ENCODE measurements at places on chromosomes 7 and 10.
A peak's percentile ranks its signal among the peaks of the same experiment; 100 is the strongest.

GRCh38 chr10:95500097-95500496 lies 61.1 kb downstream of the SORBS1 start:
- no peak for DNase-seq

GRCh38 chr7:17690030-17690429 lies 250.3 kb downstream of the SNX13 start:
- peak; percentile 96 for DNase-seq

- no peak for DNase-seq
Observed at GRCh38 chr10:95674643-95675042, 18.1 kb upstream of the ALDH18A1 start.

GRCh38 chr10:20683345-20683744 lies 213.8 kb downstream of the NEBL start:
- no peak for DNase-seq

DNA sequence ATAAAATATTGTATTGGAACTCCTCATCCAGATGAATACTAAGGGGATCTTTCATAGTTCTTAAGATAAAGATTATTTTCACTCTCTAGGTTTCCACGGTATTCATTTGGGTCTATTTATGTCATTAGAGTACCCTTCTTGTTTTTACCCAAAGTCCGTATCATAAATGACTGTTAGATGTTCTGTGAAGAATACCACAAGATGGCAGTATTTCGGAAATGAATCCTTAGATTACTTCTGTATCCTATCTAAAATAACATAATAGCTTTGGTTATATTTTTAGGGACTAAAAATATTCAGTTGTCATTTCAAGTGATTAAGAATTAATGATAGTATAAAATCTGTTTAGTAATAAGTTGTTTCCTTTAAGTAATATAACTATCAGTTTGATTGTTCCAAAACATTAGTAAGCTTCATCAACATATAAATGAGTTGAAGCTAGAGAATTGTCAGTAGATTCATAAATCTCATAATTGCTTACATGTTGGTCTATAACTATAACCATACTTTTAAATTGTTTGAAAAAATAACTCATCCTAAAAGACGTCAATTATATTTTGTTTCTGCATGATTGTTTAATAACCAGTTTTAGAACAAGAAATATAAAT lies 337.5 kb upstream of the KCND2 start:
- DNase-seq = peak; percentile 46

- DNase-seq = no peak
Observed at GRCh38 chr7:81645435-81645834, 124.4 kb downstream of the HGF start.

GRCh38 chr7:114949231-114949630 lies 27.3 kb downstream of the MDFIC start:
- no peak for DNase-seq

DNA sequence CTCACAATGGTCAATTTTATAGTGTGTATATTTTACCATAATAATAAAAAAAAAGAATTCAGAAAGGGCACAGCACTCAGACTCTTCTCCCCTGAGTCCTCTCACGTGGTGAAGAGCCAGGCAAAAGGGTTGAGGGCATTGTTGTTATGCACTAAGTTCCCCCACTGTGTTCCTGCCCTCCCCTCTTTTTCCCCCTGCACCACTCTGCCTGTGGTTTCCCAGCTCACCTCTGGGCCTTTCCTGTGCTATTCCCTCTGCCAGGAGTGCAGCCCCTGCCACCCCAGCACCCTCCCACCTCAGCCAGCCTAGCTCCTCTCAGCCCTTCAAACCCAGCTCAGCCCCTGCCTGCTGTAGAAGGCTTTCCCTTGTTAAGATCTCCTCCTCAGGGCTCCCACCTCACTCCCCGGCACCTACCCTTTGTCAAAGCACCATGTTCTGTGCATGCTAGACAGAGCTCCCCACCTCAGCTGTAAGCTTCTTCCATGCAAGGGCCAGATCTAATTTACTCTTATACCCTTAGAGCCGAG lies 108.5 kb downstream of the KCNMA1 start:
- no peak for DNase-seq

DNA sequence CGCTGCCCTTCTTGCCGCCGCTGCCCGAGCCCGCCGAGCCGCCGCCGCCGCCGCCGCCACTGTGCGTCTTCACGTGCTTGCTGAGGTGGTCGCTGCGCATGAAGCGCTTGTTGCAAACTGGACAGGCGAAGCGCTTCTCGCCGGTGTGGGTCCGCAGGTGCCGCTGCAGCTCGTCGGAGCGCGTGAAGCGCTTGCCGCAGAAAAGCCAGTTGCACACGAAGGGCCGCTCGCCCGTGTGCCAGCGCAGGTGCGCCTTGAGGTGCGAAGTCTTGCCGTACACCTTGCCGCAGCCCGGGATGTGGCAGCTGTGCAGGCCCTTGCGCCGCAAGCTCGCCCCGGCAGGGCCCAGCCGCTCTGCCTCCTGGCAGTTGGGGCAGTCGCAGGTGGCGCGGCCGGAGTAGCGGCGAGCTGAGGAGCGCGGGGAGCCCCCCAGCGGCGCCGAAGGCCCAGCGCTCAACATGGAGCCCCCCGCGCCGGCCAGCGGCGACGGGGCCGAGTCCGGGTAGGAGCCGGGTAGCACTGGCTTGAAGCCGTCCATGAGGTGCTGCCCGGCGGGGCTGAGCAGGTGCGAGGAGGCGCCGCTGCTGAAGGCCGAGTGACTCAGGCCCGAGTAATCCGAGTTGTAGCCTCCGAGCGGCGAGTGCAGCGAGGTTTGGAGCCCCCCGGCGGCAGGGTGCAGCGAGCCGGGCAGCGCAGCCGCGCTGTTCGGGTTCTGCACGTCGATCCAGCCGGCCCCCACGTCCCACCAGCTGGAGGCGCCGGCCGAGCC lies 2.1 kb downstream of the SP8 start:
- DNase-seq = no peak

GRCh38 chr7:22060197-22060596 lies 114.5 kb upstream of the CDCA7L start:
- no peak for DNase-seq

GRCh38 chr7:27238979-27239386 lies 3.6 kb upstream of the EVX1 start:
- no peak for DNase-seq

- no peak for DNase-seq
Observed at GRCh38 chr7:531777-532176, 12.1 kb upstream of the PDGFA start.

GRCh38 chr7:11584406-11585031 lies 247.5 kb downstream of the THSD7A start:
- no peak for DNase-seq

DNA sequence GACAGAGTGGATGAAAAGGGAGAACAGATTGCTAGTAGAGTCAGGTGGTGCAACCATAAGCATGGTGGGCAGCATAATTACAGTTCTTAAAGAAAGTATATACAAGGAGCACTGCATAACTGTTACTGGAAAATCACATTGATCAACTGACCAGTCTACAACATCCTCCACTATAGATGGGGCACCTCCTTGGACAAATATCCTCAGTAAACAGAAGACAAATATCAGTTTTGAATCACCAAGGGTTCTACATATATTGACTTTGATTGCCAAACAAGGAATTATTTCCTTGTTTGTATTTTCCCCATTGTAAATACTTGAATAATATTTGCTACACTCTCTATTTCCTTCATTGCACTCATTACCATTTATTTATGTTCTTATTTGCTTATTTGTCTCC lies 17.6 kb upstream of the CRPPA start:
- DNase-seq = no peak

DNA sequence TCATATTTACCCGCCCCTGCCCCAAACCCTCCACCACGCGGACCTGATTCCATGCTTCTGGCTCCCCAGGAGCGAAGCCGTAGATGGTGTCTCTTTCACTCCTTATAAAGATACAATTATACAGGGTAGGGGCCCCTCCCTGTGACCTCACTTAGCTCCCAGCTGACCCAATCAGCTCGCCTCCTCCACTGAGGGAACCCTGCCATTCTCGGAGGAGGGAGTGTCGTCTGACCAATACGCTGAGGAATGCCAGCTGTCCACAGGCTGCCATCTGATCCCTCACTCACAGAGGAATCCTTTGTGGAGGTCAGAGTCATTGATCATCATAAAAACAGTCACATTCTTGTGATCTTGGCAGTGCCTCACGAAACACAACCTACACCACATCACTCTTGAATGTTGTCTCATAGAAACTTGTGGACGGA lies 67.5 kb upstream of the INSIG1 start:
- peak; percentile 95 for DNase-seq

DNA sequence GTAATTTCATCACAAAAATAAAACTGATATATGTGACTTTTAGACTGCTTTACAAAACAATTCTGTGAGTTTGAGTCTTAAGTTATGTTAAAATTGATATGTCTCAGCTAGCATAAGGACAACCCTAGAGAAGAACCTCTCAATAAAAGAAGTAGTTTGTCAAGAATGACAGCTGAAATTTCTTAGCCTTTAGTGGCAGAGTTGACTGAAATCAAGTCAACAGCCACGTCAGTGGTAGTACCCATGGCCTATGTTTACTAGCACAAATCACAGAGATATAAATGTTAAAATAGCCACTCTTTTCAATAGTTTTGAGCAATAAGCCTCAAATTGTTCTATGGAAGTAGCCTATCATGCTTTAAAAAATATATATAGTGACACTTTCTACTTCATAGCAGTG lies 138.9 kb upstream of the FERD3L start:
- peak; percentile 50 for DNase-seq

GRCh38 chr10:119190954-119191785 lies 12.6 kb upstream of the PRDX3 start:
- DNase-seq = no peak

GRCh38 chr7:69243016-69243415 lies 355.3 kb upstream of the AUTS2 start:
- DNase-seq = no peak

GRCh38 chr10:70317272-70317942 lies 33.6 kb upstream of the NPFFR1 start:
- DNase-seq = no peak

DNA sequence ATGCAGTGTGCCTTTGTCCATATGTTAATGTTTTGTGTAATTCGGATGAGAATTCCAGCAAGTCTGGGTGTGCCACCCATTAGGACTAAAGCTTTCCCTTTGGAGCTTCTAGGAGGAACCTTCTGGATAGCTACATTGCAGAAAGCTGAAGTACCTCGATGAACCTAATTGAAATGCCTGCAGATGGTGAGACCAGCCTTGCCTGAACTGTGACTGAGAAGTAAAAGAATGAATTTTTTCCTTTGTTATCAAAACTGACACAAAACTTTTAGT lies 31.1 kb upstream of the FBXW4 start:
- DNase-seq = no peak

GRCh38 chr10:42971251-42971599 lies 105.6 kb upstream of the RET start:
- DNase-seq = no peak

- no peak for DNase-seq
Observed at GRCh38 chr10:133021116-133021962, 66.4 kb upstream of the ADGRA1 start.

DNA sequence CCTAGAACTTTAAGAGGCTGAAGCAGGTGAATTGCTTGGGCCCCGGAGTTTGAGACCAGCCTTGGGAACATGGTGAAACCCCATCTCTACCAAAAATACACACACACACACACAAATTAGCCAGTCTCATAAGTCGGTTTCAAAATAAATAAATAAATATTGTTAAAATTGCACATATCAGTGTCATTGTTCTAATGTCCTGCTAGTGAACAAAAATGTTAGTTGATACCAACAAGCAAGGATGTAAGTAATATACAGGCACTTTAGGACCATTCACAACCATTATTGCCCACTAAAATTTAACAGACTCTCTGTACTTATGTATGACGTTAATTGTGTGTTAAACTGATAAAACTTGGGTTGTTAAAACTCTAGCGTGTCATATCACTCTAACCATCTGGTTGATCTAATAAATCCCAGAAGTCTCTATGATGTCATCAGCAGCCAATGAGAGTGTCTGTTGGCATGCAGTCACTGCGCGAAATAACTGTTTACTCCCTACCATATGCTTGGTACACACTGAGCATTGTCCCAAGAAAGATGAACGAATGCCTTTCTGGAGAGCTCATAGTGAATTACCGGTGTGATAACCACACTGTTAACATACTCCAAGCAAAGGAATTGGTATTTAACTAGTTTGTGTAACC lies 30.4 kb upstream of the OTUD1 start:
- DNase-seq = peak; percentile 26

- DNase-seq = no peak
Observed at GRCh38 chr10:119726676-119727261, 919 bp downstream of the INPP5F start.

GRCh38 chr10:83373671-83374070 lies 765.6 kb upstream of the GHITM start:
- DNase-seq = peak; percentile 2

DNA sequence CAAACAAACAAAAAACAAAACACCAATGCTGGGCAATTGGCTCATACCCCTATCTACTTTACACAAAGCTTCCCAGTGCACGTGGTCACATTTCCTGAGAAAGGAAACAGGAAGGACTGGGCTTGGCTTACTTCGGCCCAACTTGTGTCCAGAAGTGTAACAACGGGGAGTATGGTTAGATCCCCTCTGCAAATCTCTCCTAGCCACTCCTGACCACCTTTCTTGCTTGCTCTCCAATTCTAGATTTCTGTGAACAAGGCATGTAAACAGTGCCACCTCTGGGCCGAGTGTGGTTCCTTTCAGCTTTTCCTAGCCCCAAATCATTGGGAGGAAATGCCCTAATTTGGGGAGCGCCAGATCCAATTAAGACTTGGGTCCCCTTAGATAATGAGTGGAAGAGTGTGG lies 21.0 kb upstream of the FRAT2 start:
- peak; percentile 15 for DNase-seq

GRCh38 chr7:75945297-75946168 lies 30.6 kb downstream of the POR start:
- peak; percentile 94 for DNase-seq

- peak; percentile 62 for DNase-seq
Observed at GRCh38 chr7:101162551-101163278, 2.7 kb downstream of the VGF start.

GRCh38 chr7:46160861-46161260 lies 239.8 kb upstream of the IGFBP3 start:
- DNase-seq = no peak

GRCh38 chr7:152363798-152364197 lies 72.0 kb downstream of the KMT2C start:
- no peak for DNase-seq

DNA sequence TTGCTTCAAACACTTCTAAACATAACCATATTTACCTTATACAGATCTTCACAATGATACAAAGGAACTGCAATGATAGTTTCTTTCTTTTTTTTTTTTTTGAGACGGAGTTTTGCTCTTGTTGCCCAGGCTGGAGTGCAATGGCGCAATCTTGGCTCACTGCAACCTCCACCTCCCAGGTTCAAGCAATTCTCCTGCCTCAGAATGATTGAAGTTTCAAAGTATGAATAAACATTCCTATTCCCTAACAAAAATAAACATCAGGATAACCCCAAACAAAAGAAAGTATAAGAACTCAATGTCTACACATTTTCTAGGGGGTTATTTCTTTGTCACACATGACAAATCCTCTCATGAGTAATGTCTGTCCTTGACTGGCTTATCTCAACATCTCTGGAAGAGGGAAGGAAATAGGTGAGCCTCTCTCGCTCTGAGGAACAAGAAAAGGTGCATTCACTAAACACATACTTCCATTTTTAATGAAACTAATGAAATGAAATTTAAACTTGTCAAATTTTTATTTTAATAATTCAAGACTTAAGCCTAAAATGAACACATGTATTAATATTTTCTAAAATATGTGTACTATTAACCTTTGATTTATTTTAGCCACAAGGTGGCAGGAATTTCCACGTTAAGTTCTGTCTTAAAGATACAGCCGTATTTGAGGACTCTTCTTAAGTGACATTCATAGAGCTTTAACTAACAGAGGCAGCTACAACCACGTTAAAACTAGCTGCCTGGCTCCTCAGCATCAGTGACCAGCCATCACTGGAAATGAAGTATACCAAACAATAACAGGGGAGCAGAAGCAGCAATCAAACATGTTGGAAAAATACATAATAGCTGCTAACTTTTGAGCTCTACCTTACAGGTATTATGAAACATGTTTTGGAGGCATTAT lies 58.3 kb downstream of the MALSU1 start:
- peak; percentile 77 for DNase-seq
